A549 treated with Mapracorat at 1 μM for 4 hours (cell line): ENCODE measurements at places on chromosomes 4 and X. TPM values are rescaled to one million over a fixed set of nuclear protein-coding genes. Genes with fewer than 3 reads are reported as not detected.

Gene GEMIN8
- 8.1 to 10.7 TPM (median 10.1 TPM) in 5 replicates for total RNA-seq

Gene EGF
- total RNA-seq: 0.31 to 0.49 TPM (median 0.38 TPM) in 5 replicates

Gene KCND1
- total RNA-seq: 0.80 to 1.4 TPM (median 0.96 TPM) in 5 replicates

Gene ZNF732
- total RNA-seq: not detected in 5 replicates

Gene SLC6A8
- 9.7 to 13.5 TPM (median 12.0 TPM) in 5 replicates for total RNA-seq

Gene FAT1
- total RNA-seq: 143 to 198 TPM (median 152 TPM) in 5 replicates

Gene AKAP14
- total RNA-seq: not detected in 5 replicates

Gene SLC7A11
- 18.4 to 21.7 TPM (median 20.5 TPM) in 5 replicates for total RNA-seq

Gene PRRG3
- not detected in 5 replicates for total RNA-seq

Gene SH3BP2
- total RNA-seq: 2.7 to 5.6 TPM (median 4.0 TPM) in 5 replicates
